ENCODE measurements at places on chromosomes 2 and 18.

GRCh38 chr2:169716238-169716886 is 17.3 kb upstream of the KLHL23 start:
- DNase-seq, result no peak

GRCh38 chr2:227472265-227473121 is 537 bp downstream of the AGFG1 start:
- no peak for DNase-seq

DNA sequence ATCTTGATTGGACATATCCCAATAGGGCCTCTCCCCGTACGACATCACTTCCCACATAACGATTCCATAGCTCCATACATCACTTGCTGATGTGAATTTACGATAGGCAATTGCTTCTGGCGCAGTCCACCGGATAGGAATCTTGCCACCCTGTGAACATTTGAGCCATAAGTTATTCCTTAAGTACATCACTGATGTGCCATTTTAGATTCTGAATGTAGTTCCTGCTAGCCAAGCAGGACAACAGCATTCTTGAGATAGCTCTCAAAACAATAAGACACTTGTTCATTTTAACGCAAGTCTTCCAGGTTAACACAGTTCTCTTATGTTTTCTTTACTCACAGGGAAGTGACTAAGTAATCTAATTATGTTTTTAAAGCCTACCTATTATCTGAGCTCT is 138.0 kb downstream of the EPHA4 start:
- no peak for DNase-seq

GRCh38 chr2:11342551-11343367 is 1.7 kb downstream of the ROCK2 start:
- no peak for DNase-seq

DNA sequence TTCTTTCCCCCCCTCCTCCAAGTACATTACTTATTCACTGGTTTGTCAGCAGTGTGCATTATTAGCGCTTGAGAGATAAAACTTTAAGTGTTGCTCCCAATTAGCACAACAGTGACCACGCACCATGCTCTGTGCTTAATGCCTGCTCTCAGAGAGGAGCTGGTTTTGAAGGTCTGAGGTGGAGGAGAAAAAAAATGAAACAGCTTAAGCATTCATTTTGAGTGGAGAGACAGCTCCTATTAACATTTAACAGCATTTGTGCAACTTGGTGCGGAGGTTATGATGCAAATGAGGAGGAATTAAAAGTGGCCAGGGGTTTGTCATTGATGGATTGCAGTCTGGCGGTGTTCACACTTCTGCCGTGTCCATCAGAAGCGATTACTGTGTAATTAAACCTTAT is 141.8 kb downstream of the FIGN start:
- no peak for DNase-seq

- DNase-seq, result no peak
These were observed 207.5 kb upstream of the HAAO start for GRCh38 chr2:42999856-43000241.
